ENCODE measurements at places on chromosomes 7 and 10.
A peak's percentile ranks its signal among the peaks of the same experiment; 100 is the strongest.

- no peak for DNase-seq
Observed at GRCh38 chr10:50851884-50852671, 33.3 kb downstream of the A1CF start.

DNA sequence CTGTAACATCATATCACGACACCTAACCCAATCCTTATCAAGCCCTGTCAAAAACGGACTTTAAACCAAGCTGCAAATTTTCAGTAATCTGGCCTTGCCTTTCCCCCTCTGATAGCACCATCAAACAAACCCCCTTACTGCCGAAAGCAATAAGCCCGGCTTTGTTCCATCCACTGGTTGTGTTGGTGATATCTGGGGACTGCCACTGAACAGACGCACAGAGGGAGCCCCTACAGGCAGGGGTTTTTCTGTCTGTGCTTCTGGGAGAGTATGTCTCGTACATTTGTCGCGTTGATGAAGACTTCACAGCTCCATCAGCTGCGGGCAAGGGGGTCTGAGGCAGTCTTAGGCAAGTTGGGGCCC lies 550 bp upstream of the PLAU start:
- no peak for DNase-seq

DNA sequence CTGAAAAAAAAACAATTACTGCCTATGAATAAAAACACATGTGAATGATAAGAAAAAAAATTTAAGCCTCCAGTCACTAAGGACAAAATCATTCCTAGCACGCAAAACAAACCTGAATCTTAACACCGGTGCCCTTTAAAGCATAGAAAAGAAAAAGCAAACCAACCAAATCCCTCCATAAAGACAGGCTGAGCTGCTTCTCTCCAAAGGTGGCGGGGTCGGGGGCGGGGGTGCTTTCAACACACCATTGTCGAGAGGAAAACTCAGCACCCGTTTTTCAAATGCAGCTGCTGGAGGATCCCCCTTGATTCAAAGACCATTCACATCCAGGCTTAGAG lies 1.4 kb downstream of the ST8SIA6 start:
- no peak for DNase-seq

- DNase-seq: no peak
Observed at GRCh38 chr10:132114953-132115520, 49.3 kb downstream of the JAKMIP3 start.

DNA sequence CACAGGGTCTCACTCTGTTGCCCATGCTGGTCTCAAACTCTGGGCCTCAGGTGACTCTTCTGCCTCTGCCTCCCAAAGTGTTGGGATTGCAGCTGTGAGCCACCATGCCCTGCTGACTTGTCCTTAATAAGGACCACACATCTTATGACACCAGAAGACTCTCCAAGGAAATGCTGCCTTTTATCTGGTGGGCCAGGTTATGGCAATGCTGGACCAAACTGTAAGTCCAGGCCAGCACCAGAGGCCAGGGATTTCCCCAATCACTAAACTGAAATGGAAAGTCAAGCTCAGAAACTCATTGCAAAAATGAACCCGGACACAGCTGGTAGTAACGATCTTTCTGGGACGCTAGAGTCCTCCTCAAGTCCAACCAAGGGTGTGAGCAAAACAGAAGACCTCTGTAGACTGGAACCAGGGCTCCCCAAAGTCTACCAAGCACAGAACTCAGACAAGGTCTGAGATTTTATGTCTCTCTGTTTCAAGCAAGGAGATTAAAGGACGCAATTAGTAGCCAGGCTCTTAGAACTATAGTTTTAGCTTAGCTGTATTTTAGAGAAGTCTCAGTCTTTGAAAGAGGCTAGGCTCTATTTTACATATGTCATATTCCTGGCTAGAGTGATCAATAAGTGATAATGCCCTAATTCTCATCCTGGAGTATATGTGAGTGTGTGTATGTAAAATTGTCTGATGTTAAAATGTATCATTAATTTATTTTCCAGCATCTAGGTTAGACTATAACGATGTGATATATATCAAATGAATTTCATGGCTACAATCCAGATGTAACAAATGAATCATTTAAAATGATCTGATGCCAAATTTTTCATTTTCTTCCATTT lies 74.0 kb upstream of the ITGB1 start:
- DNase-seq: no peak

- DNase-seq: no peak
Observed at GRCh38 chr7:123979876-123980275, 53.0 kb downstream of the TMEM229A start.

- no peak for DNase-seq
Observed at GRCh38 chr7:131352032-131352431, 24.4 kb downstream of the MKLN1 start.

DNA sequence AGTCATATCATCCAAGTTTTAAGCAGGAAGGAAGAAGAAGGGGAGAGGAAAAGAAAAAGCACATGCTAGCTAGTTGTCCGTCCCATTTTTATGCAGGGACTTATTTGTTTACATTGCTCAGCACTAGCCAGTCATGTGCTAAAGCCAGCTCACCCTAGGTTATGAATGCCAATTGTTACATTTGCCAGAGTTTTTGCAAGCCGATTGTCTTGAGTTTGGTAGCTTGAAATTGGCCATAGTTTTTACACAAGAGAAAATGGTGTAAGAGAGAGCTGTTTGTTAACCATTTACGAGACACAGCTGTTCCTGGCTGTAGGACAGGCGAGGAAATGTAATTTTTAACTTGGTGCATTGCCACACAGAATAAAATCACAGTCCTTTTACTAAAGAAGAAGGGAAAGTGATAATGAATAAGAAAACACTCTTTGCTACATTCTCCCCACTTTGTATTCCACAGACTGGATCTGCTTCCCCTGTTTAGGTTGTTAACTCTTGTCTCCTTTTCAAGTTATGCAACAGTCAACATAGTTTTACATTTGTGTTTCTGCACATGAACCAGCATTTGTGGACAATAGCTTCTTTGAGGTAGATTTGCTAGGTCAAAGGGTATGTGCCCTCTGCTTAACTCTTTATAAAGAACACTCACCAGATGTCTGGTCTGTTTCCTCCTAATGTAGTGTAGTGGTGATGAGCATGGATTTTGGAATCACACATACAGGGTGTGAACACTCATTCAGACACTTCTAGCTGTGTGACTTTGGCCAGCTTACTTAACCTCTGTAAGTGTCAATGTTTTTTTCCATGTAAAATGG lies 357.2 kb downstream of the LRMDA start:
- DNase-seq: no peak

DNA sequence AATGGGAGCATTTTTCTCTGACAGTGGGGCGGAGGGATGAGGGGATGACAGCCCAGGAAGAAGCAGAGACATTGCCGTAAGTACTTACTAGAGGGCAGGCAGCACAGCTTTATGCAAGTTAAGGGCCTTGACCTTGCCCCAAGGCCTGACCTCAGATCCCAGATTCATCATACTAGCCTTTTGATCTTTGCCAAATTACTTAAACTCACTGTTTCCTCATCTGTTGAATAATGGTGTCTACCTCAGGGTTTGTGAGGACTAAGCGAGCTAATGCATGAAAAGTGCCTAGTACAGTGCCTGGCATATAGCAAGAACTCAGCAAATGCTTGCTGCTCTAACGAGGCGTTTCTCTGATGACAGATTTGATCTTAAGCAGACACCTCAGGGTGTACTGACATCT lies 3.5 kb upstream of the SEMA4G start:
- no peak for DNase-seq

GRCh38 chr7:100974021-100974420 lies 4.7 kb downstream of the MUC12 start:
- no peak for DNase-seq

DNA sequence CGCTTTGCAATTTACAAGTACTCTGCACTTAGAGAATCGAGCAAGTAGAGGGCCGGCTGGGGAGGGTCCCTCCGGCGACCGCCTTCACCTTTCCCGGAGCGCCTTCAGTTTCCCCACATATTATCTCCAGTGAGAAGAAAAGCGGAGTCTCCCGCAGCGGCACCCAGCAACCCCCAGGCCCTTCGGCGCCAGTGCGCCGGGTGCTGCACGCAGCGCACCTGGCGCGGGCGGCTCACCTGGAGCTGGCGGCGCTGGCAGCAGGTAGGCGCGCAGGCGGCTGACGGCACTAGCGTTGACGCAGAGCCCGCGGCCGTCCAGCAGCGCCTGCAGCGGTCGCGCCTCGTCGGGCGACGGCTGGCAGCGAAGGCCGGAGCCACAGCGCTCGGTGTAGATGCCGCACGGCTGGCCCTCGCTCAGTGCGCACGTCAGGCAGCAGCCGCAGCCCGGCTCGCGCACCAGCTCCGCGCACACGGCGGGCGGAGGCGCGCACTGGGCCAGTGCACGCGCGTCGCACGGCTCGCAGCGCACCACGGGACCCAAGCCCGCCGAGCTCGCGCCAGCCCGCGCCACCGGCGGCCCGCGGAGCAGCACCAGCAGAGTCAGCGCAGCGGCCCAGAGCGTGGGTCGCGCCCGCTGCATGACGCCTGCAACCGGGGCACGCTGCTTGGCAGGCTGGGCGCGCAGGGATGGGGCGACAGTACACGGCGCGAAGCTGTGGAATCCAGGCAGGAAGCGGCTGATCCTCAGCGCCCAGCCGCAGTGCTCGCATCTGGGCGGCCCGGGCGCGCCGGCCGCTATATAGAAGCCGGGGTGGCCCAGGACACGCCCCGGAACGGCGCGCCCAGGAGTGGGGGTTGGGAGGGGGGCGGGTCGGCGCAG lies at the start of gene IGFBP3:
Gene IGFBP3, minus strand, starts transcription at position 771 of the 879 bp plus-strand sequence. Its CDS starts 132 bp downstream, at position 639.
- DNase-seq: no peak

GRCh38 chr7:16670731-16671344 lies 24.9 kb downstream of the BZW2 start:
- no peak for DNase-seq

- DNase-seq: no peak
Observed at GRCh38 chr10:91528080-91528479, 104.8 kb downstream of the PPP1R3C start.

DNA sequence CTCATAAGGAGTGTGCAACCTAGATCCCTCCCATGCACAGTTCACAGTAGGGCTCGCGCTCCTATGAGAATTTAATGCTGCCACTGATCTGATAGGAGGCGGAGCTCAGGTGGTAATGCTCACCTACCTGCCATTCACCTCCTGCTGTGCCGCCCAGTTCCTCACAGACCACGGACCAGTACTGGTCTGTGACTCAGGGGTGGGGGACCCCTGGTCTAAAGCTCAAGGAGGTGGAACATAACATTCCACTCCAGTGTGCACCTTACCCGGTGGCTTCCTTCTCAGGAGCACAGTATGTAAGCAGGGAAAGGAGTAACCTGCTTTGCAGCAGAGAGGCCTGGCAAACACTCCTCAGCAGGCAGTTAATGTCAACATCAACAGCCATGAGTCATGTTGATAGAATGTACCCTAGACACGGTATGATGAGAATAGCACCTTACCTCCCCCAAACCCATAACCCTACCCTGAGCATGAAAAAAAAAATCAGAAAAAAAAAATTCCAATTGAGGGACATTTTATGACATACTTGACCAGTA lies 273.5 kb downstream of the FGFR2 start:
- no peak for DNase-seq

- DNase-seq: peak; percentile 54
Observed at GRCh38 chr10:96395931-96396877, 37.4 kb upstream of the OPALIN start.

DNA sequence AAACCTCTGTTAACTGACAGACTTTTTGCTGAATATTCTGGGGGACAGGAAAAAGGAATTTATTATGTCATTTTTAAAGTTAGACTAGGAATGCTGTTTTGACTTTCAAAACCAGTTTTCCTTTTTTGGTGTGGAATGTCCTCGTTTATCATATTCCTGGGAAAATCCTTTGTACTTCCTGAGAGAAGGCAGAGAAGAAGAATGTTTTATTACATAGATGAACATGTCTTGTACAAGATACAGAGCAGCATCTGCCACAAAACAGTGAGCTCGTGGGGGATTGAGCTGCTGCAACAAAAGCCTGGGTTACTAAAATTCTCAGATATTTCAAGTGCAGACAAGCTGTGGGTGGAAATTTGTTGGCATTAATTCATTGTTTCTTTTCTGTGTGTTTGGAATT lies 20.2 kb downstream of the MCU start:
- DNase-seq: no peak

DNA sequence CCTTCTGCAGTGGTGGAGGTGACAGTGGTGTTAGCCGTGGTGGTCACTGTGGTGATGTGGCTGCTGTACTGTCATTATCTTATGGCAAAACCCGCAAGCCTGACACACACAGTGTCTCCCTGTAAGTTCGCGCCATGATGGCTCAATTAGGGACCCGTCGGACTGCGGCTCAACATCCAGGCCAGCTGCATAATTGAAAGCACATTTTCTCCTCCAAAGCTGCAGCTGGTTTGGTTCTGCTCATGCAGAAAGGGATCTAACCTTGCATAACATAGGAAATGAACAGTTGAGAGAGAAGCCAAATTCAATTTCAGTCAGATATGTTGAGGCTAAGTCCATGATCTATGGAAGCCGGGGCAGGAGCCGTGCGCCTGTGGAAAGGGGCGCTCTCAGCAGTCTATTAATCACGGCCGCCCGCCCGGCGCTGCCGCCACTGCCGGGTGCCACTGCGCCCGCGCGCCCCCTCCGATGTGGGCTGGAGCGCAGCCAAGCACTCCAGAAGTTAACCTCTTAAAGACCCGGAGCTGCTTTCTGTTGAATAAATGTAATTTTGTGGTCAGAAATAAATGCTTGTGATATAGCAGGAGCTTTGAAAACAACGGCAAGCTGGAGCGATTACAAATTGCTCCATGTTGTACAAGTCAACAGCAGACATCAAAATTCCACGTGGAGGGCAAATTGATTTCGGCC lies 227.7 kb downstream of the CUX1 start:
- no peak for DNase-seq

- no peak for DNase-seq
Observed at GRCh38 chr7:45638916-45639315, 64.7 kb downstream of the ADCY1 start.

- DNase-seq: no peak
Observed at GRCh38 chr7:17943006-17943405, 2.7 kb upstream of the SNX13 start.

- peak; percentile 82 for DNase-seq
Observed at GRCh38 chr10:27252267-27253000, 11.8 kb upstream of the ACBD5 start.

- DNase-seq: no peak
Observed at GRCh38 chr7:129841465-129841864, 111.3 kb downstream of the UBE2H start.
